CD4-positive, alpha-beta T cell treated with Interleukin-15 for 1 hour (primary cell): ENCODE measurements at places on chromosomes 1 and 21.

GRCh38 chr1:160844447-160845232, 18.0 kb downstream of the CD244 start:
- no peak for DNase-seq

- no peak for DNase-seq
These were observed 5.9 kb downstream of the LHX9 start for GRCh38 chr1:197923038-197923437.

DNA sequence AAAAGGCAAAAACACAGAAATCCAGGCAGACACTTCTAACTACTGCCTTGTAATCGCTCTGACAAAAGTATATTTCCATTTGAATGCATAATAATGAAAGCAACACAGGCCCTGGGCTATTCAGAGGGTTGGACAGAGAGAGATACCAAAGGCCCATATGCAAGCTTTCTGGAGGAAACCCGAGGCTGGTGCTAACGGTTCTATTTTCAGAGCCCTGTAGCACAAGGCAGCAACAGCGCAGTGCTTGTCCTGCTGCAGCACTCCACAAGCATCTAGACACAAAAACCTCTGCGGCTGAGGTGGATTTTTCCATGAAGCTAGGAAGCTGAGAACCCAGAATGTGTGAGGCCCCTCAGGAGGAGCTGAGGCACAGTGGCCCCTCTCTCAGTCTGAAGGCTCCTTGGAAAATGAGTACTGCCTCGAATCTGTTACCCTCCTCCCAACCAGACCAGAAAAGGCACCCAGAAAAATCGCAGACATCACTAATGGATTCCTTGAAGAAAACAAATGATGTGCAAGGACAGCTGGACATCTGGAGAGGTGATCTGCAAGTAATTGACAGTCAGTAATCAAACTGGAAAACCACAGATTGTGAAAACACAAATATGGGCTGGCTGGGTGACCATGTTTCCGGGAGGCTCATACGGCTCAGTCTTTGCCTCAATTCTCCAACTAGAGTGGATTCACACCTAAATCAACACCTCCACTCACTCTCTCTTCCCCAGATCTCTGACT, 54.0 kb downstream of the COLGALT2 start:
- DNase-seq: no peak

DNA sequence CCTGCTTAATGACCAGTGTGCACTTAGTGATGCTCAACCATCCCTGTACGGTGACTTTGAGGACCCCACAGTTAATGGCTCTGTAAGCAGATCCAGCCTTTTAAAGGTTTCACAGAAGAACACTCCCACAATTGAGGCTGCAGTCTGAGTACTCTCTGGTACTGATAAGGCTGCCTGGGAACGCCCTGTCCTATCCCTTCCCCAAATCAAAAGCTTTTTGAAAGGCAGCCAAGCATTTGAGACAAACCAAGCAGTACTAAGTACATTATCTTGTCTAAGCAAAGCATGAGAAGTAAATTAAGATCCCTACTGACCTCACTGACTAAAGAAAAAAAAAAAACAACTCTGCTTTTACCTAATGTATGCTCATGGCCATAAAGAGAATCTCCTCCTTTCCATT, 60.7 kb downstream of the SH3GLB1 start:
- DNase-seq: no peak

DNA sequence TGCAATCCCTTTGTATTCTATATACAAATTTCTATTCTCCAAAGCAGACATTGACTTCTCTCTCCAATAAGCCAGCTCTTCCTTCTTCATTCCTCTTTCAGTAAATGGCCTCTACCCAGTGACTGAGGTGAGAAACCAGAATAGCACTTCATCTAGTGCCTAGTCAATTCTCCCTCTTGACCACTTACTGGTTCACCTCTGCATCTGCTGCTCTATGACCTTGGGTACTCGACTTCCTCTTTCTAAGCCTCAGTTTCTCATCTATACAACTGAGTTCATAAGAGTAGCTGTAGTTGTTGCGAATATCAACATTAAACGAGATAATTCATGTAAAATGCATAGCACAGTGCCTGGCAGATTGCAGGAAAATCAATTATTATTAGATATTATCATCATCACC, 12.4 kb downstream of the LYST start:
- no peak for DNase-seq

- no peak for DNase-seq
These were observed 796.2 kb downstream of the PLA2G4A start for GRCh38 chr1:187624812-187625545.

GRCh38 chr1:241888232-241888631, 40.2 kb downstream of the EXO1 start:
- no peak for DNase-seq

GRCh38 chr1:56081173-56081572, 498.2 kb downstream of the PLPP3 start:
- no peak for DNase-seq

DNA sequence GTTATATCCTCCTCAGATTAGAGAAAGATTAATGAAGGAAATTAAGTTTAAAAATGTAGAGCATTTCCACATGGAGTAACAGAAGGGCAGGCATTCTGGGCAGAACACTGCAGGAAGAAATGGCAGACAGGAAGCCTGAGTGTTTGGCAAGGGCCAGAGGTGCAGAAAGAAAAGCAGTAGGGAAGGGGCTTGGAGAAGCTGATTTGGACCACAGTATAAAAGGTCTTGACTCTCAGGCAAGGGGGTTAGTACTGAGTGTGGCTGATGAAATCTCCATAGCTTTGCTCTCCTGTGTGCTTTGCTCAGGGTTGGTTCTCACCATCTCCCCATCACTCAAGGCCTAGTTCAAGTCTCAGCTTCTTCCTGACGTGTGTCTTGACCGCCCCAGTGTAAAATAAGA, 80.2 kb downstream of the SLC45A1 start:
- no peak for DNase-seq

- no peak for DNase-seq
These were observed 53.5 kb upstream of the MTF2 start for GRCh38 chr1:93025572-93025971.

DNA sequence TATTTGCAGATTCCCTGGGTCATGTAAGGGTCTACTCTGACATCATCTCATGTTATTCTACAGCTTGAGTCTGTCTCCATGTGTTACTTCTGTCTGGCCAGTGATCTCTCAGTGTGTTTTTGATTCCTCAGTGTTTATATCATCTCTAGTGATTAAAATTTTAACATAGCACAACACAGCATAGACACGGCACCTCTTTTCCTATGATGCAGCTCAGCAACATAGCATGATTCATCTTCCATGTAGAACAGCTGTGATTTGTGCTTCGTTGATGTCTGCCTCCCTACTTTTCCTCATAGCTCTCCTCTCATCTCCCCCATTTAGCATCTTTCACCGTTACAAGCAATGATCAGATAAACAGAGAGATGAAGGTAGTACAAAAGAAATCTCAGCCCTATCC, 163.9 kb upstream of the DPT start:
- DNase-seq: no peak

DNA sequence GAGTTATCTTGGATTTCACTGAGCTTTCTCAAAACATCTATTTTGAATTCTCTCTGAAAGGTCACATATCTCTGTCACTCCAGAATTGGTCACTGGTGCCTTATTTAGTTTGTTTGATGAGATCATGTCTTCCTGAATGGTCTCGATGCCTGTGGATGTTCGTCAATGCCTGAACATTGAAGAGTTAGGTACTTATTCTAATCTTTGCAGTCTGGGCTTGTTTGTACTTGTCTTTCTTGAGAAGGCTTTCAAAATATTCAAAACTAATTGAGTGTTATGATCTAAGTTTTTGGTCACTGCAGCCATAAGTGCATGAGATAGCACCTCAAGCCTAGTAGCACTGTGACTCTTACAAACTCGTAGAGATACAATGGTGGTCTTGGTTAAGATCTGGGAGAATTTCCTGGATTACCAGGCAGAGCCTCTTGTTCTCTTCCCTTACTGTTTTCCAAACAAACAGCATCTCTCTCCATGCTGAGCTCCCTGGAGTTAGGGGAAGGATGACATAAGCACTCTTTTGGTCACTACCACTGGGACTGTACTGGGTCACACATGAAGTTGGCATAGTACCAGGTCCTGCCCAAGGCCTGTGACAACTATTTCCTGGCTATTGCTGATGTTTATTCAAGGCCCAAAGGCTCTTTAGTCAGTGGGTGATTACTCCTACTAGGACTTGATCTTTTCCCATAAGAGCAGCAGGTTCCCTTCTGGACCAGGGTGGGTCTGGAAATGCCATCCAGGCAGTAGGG, 25.6 kb downstream of the SLC22A15 start:
- DNase-seq: no peak

- no peak for DNase-seq
These were observed 3.8 kb downstream of the DMBX1 start for GRCh38 chr1:46493316-46494032.

- no peak for DNase-seq
These were observed 2.6 kb downstream of the NDC1 start for GRCh38 chr1:53835491-53835890.
